Inflammatory macrophage (primary cell): ENCODE measurements at places on chromosomes 2 and 18.

GRCh38 chr2:67159929-67160328, 237.2 kb upstream of the ETAA1 start:
- DNase-seq = no peak

- DNase-seq = no peak
These were observed 66.3 kb upstream of the RPE start for GRCh38 chr2:209936106-209936666.

DNA sequence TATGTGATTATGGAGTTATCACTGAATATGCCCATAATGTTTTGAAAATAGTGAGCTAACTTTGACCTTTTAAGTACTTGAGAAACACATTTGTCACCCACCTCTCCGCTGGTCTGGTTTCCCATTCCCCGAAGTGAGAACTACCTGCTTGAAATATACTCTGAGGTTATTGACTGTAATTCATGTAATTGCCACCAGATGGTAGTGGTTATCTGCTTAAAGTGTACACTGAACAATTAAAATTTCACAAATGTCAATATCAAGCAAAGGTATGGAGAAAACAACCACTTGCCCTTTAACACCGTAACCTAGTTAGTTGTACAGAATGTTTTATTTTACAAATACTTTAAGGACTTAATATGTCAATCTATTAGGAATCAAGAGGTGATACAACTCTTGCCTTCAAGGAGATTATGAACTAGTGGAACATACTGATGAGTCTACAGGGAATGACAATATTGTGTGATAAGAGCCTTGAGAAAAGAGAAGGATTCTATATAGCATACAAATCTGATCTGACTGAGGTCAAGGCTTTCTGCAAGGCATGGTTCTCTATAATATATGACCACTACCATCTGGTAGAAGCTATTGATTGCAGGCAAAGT, 316.8 kb upstream of the KCNH7 start:
- peak; percentile 4 for DNase-seq

GRCh38 chr2:189347540-189347939, 93.7 kb upstream of the WDR75 start:
- DNase-seq = no peak
